Cortex of kidney (tissue), 1 donor: ENCODE measurements at places on chromosomes 4 and X.

DNA sequence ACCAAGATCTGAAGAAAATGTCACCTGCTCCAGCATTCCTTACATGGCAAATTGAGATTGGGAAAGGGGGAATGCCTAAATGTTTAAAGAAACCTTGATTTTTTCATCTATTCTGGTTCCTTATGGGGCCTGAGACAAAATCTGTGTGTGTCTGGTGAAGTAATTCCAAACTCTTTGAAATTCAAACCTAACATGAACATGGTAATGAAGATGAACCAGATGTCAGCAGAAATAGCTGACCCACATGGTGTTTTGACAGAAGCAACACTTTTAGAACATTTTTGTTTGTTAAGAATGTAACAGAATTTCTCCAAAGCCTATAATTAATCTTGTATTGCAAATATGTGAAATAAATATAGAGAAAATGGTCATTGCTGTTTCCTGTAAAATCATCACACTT, 133.0 kb downstream of the PARM1 start:
- DNase-seq: no peak

DNA sequence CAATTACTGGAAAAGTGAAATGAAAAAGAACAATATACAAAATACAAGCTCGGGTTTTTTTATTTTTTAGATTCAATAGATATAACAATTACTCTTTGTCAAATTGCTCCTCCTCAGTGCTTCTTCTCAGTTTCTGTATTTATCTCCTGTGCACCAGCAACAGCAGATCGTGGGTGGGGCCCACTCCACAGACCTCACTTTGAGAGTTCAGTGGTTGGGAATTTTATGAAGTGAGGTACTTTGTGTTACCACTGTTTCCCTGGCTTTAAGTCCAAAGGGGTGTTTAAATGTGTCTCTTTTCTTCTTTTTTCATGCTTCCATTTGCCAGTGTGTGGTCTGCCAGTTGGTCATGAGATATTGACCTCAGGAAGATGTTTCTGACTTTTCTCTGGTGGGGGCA, 54.4 kb downstream of the KIT start:
- DNase-seq: no peak

GRCh38 chr4:94527556-94528233, 76.0 kb downstream of the PDLIM5 start:
- DNase-seq: no peak

DNA sequence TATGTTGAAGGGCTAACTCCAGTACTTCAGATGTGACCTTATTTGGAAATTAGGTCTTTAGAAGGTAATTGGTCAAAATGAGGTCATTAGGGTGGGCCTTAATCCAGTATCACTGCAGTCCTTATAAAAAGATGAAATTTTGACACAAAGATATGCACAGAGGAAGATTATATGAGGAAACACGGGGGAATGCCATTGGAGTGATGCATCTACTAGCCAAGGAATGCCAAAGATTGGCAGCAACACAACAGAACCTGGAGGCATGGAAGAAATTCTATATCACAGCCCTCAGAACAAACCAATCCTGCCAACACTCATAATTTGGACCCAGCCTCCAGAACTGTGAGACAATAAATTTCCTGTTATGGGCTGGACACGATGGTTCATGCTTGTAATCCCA, 17.6 kb downstream of the TRIM61 start:
- no peak for DNase-seq
